ENCODE measurements at places on chromosomes 2 and 18.

DNA sequence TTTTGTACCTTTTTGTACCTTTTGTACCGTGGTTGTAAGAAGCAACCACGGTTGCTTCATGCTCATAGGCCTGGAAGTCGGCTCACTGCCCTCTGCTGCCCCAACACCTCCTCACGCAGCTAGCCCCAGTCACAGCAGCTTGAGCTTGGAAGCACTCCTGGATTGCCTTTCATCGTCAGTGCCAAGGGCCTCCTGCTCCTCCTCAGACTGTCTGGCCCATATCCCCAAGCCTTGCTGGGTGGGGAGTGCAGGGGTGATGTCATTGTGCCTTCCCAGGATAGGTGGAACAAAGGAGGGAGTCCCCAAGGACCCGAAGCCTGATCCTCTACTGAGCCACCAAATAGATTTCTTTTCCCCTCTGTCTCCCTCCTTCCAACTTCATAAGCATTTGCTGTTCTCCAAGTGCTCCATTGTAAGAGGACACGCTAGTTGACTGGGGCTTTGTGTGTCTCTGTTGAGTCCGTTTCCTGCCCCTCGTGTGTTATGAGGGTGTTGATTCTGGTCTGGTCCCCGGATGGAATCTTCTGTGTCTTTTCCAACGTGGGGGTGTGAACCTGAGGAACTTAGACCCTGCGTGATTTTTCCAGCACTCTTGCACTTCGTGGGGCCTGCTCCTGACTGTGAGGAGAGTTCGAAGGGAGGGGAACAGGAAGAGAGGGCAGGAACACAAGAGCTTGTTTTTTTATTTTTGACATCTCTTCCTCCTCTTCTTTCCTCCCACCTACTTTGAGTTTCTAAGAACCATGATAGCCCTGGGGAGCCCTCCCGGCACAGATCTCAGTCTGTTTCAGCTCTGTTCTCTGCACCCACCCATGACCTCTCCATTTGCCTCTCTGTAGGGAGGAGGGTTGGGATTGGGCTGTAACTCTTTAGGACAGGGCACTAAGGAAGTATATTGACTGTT is 127.2 kb upstream of the EML6 start:
- DNase-seq: no peak

DNA sequence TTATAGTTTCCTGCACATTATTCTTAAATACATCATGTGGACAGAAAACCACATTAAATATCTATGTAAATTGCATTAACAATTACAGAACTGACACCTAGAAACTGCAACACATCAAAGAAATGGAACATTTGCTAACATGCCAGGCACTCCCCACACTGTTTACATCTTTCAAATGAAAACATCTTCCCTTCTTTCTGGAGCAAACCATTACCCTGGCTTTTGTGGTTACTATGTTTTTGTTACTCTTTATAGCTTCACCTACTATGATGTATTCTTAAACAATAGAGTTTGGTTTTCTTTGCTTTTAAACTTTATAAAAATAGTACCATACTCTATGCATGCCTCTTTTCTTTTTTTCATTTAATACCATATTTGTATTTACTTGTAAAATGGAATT is 1894.5 kb upstream of the CELF4 start:
- DNase-seq: no peak

DNA sequence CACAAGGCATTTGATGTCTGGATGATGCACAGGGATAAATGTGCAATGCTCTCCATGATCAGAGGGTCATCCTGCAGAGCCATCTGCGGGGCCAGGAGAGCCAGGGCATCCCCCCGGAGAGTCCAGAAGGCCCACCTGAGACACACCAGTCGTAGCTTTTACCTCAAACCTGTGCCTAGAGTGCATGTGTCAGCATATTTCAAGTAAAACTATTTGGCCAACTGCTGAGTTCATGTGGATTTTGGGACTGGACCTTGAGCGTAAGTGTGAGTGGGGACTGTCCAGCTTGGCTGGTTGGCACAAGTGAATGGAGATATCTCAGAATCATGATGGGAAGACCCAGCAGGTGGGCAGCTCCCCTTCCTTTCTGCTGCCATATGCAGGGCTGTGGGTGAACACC is 147.8 kb upstream of the TPO start:
- no peak for DNase-seq

GRCh38 chr2:40072442-40073232 is 293.6 kb upstream of the THUMPD2 start:
- DNase-seq: no peak

- DNase-seq: no peak
Observed at GRCh38 chr18:34807106-34807796, 97.2 kb downstream of the DTNA start.

DNA sequence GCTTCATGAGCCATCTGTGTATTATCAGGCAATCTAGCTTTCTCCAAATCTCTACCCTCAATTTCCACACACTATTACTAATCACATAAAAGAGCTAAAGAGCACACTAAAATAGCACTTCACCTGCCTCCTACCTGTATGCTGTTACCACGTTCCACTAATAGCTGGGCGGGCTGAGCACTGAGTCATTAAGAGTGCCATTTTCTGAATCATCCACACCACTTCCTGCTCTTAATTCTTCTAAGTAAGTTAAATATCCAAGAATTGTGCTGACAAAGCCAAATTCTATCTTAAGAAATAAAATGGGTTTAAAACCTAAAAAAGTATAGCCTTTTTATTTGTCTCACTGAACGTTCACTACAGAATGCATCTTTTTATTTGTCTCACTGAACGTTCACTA is 35.7 kb downstream of the NOL10 start:
- peak; percentile 26 for DNase-seq

DNA sequence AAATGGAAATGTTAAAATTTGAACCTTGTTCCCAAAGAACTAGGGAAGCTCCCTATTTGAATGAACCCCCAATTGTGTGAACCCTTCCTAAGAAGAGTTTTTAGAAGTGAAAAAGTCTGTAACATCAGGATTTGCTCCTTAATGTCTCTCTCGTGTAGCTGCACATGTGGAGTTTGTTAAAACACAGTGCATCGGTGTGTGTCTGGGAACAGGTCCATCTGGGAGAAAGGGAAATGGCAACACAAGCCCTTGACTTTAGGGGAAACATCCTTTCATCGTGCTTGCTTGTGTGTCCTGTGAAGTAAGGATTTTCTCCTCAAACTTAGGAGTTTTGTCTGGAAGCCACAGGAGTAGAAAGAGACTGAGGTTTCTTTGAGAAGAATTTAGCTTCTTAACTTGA is 203.9 kb downstream of the PRKCE start:
- DNase-seq: no peak

GRCh38 chr2:98445177-98445682 is 572 bp downstream of the INPP4A start:
- no peak for DNase-seq

All from activated gamma-delta T cell treated with anti-CD3 and anti-CD28 coated beads, Interleukin-2, amount 50 U/mL, for 16 hours (primary cell).